ENCODE measurements at places on chromosomes 5 and 9. TPM values are rescaled to one million over a fixed set of nuclear protein-coding genes. Genes with fewer than 3 reads are reported as not detected.
A peak's percentile ranks its signal among the peaks of the same experiment; 100 is the strongest.

DNA sequence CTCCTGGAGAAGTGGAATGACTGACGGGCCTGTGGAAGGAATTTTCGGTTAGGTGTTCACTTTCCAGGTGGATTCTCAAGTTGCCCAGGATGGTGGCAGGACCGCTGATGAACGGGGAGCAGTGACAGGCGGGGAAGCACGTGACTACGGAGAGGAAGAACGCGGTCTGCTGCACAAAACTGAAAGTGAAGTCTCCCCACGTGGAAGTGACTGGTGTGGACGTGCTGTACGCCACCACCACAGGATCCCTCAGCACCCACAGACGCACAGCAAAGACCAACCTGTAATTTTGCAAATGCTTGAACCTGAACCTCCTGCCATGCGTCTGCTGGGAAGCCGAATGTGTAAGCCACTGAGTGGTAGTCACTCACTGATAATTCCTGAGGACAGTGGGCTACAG is 51.4 kb downstream of the RNF130 start:
- no peak for DNase-seq

DNA sequence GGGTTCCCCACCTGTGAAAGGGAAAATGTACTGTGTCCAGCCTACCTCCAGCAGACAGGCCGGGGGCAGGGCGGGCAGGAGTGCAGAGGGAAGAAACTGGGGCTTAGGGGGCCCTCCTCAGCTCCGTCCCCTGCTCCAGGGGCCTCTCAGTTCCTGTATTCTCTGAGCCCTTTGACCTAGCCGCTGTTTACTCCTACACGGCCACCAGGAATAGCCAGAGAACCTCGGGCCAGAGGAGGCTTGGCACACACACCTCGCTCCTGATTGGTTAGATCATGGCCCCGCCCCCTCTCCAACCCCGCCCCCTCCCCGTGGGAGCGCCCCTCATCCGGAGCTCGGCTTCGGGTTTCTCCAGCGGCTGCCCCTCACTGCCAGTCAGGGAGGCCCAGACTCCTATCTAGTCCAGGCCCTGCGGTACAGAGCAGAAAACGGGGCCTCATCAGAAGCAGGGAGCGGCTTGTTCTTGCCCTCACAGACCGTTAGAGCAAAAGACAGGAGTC is 2.2 kb downstream of the ST6GALNAC6 start:
- DNase-seq: peak; percentile 88

DNA sequence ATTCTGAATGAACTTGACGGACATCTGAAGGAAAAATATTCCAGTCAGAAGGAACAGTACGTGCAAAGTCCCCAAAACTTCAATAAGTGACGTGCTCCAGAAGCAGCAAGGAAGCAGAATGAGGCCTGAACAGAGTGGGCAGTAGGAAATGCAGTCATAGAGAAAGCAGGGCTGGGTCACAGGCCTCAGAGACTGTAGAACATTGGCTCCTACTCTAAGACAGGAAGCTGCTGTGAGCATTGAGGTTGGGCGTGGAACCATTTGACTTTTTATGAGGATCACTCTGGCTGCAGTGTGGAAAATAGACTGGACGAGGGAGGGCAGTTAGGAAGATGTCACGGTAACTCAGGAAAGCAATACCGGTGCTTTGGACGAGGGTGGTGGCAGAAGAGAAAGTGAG is 64.0 kb downstream of the DOCK8 start:
- DNase-seq: no peak

DNA sequence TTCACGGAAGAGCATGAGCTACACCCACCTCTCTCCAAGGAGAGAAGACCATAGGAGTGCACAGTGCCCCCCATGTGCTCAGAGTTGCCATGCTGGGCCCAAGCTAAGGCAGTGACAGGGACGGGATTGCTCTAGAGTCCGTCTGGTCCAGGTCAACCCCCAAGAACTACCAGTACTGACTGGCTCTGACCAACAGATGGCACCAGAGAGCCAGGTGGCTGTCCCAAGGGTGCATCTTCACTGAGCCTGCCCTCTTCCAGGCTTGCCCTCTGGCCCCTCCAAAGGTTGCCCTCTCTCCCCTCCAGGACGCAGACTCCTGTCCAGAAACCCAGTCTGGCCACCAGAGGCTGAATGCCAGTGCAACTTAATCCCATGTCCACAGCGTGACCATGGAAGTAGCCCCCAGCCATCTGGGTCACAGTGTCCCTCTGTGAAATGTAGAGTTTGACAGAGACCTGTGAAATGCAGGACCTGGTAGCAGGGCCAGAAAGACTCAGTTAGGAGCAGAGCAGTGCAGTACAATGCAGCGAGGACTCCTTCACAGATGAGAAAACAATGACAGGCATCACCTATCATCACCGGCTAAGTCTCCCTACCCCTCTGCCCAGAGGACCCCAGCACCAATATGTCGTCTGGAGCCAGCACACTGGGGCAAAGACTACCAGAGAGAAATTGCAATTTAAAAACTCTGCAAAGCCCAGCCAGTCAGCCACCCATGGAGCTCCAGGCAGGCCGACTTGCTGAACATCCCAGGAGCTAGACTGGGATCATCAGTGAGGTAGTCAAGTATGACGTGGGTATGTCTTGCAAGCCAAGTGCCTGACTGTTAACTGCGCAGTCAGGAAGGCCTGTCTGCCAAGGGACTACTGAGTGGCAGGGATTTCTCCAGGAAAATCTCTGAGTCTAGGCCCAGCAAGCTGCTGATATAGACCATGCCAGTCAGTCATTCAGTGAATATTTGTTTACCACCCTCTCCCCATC is 7.7 kb upstream of the SKP1 start:
- DNase-seq: peak; percentile 55

Gene ELOVL7
- total RNA-seq: 19.8 TPM

DNA sequence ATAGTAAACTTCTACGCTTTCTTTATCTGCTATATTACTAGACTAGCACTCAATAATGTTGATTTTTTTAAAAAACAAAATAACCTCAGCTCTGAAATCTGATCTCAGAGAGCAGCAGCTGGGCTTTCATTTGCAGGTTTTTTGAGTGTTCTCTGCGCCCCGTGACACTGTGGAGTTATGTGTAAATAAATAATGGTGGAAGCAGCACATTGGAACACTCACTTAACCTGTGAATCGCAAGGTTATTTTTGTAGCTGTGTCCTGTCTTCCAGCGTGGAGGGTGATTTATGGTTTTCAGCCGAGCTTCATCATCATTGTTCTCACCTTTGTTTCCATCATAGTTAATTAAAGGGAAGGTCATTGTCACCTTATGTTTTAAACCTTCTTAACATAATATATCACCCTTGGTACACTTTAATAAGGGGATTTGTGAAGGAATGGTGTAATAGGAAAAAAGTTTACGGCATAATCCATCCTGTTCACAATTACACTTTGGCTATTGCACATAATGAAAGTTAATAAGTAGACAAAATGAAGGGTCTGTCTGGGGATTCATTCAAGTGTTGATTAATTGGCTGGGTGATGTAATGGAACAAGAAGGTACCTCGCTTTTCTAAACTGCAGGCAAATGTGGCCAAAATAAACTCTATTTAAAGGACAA is 493.3 kb upstream of the ADAMTS16 start:
- DNase-seq: no peak
